ENCODE measurements at places on chromosomes 2 and 18. TPM values are rescaled to one million over a fixed set of nuclear protein-coding genes. Genes with fewer than 3 reads are reported as not detected.
A peak's percentile ranks its signal among the peaks of the same experiment; 100 is the strongest.

The HSBP1L1 gene
- 1.9 TPM for total RNA-seq

DNA sequence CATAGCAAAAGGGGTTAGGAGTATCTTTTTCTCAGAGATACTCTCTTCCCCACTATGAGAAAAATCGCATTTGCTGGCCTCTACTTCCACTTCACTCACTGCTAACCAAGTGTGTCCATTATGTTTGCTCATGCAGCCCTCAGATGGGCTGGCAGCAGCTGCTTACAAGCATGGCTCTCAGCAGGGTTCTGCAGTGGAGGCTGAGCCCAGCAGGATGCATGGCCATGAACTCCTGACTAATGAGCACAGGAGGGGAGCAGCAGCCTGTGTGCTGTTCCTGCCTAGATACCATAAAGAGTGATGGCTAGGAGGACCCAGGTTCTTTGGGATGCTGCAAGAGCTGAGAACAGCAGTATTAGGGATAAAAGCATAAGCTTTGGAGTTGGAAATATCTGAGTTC lies 316.9 kb upstream of the THSD7B start:
- peak; percentile 43 for DNase-seq

DNA sequence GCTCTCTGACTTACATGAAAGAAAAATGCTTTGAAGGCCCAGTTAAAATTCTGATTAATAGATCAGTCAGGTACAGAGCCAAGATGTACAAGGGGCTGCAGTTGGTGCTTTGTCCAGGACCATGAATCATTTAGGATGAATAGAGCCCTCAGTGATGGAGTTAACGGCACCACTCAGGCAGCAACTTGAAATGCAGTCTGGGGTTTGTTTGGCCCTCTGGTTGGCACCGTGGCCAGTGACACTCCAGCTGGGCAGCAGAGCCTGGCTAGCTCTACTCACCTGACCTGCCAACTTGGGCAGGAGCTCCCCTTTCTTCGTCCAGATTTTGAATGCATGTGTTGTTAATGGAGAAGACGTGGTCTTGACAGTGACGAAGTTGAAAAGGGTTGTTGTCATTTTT lies 493.0 kb upstream of the ACVR2A start:
- no peak for DNase-seq

DNA sequence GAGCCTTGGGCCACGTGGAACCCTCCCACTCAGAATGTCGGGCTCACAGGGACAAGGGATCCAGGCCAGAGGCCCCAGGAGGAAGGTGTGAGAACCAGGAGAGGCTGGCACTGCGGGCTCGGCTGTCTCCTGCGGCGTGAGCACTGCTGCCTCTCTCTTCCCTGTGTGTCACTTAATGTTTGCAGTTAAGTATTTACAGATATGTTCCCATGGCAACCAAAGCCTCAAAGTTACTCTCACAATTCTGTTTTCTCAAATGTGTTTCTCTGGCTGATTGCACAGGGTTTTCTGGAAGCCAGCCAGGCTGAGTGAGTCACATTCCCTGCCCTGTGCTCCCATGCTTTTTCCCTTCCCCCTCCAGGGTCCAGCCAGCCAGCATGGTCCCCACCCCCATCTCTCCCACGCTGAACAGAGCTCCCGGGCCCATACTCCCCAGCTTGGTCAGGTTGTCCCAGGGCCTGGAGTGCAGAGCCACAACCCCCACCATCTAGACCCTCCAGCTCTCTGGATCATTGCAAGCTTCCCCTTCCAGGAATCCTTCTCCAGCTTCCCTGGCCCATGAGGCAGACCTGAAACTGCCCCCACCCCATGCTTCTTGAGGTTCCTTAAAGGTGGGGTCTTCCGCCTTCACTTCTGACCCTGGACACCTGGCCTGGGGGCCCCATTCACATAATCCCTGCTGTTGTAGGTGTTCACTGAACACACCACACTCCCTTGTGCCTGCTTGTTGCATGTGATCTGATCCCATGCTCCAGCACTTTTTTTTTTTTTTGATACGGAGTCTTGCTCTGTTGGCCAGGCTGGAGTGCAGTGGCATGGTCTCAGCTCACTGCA lies 265.9 kb downstream of the CELF4 start:
- DNase-seq: peak; percentile 93

- no peak for DNase-seq
Measured at GRCh38 chr2:207796585-207797350, 27.1 kb upstream of the FZD5 start.

- DNase-seq: no peak
Measured at GRCh38 chr2:29765721-29766120, 155.7 kb downstream of the ALK start.

GRCh38 chr2:26513261-26513660 lies 35.3 kb upstream of the OTOF start:
- no peak for DNase-seq

DNA sequence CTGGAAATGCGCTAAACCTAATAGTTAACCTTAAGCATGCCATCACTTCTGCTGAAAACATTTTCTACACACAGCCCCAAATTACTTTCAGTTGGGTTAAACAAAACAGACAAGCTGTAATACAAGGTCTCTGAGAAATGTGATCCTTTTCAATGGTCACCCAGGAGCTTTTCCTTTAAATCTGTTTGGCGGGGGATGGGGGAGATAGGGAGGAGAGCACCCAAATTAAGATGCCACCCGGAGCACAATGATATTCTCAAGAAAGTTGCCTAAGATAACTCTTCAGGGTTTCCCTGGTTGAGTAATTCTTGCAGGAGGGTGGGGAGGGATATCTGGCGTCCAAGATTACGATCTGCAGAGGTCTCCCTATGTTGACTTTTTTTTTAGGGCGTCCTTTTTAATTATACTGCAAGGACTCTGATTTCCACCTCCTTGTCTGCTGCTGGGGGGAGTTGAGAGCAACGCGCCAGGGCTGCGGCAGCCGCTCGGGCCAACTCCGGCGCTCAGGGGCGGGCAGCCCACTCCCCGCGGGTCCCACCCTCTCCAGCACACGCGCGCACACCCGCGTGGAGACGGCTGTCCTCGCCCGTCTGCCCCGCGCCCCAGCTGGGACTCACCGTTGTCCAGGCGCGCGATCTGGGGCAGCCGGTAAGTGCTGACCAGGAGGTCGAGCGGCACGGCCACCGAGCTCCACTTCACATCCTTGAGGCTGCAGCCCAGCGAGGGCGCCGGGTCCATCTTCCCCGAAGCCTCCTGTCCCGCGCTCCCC lies 807 bp downstream of the GAREM1 start:
- peak; percentile 24 for DNase-seq

DNA sequence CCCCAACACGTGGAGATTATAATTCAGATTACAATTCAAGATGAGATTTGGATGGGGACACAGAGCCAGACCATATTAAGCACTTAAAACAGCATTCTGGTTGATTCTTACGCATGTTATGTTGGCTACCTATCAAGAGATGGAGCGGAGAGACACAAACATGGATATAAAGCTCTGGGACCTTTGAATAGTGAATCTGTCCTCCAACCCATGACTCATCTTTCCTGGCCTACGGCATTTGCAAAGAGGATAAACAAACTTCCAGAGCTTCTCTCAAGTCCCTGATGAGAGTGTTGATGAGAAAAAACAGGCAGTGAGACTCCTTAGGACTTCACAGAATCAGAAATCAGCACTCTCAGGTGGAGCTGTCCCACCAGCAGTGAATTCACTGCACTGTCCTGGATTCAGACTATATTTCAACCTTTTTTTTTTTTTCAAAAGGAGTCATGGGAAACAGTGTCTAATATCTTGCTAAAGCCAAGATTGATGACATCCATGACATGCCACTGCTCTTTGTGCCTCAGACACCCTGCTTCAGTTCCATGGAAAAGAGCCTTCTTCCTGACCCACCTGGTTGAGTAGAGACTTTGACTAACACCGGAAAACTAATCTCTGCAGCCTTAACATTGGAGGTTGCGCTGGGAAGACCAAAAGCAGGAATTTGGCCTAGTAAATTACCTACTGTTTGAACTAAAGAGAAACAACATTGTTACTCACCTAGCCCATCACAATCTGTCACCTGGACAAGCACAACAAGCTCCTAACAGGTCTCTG lies 62.1 kb upstream of the NPAS2 start:
- peak; percentile 33 for DNase-seq

DNA sequence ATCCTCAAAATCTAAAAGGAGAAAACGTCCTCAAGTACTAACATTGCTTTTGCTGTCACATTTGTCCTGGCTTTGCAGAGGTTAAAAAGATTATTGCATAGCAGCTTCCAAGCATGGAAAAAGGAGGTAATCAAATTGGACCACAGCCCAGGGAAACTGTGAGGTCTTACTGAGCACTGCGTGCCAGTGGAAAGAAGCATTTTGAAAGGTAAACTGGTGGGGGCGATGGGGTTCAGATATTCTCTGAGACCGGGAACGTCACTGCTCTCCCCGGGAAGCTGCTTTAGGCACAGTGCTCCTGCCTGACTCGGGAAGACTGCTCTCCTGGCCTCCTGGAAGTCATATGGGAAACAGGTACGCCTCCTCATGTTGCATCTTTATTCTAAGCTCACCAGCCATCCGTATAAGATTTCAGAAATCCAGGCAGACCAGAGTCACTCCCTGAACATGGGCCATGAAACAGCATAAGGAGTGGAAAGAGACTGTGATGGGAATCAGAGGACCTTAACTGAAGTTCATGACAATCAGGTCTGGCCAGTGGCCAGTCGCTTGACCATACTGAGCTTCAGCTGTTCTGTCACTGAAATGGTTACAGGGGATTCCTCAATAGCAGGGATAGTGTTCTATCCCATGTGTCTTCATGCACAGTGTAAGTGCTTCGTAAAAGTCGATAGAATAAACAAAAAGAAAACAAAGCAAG lies 284.1 kb downstream of the TRIB2 start:
- DNase-seq: no peak

DNA sequence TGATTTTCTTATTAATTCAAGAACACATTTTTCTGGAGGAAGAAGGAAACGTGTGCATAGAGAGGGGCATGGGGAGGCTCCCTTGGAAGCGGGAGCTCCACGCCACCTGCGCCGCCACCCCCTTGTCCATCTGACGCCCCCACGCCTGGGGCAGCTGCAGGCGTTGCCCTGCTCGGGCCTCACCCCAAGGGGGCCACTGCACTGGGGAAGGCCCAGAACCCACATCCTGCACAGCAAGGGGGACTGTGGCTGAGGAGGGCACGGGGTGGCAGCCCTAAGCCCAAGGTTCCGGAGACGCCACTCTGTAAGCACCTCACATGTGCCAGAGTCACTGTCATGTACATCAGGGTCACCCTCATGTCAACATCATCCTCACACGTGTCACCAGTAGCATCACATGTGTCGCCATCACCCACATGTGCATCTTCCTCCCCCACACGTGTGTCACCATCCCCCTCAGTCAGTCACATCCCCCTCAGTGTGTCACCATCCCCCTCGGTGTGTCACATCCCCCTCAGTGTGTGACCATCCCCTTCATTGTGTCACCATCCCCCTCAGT lies 486.7 kb upstream of the SALL3 start:
- DNase-seq: no peak

The UGT1A10 gene
- total RNA-seq: not detected

Data from A673 (cell line).